ENCODE measurements at places on chromosomes 6 and 20.

- no peak for DNase-seq
Measured at GRCh38 chr6:157954150-157955117, 27.2 kb upstream of the SYNJ2 start.

GRCh38 chr6:2403546-2403945 is 158.1 kb upstream of the GMDS start:
- DNase-seq = no peak

DNA sequence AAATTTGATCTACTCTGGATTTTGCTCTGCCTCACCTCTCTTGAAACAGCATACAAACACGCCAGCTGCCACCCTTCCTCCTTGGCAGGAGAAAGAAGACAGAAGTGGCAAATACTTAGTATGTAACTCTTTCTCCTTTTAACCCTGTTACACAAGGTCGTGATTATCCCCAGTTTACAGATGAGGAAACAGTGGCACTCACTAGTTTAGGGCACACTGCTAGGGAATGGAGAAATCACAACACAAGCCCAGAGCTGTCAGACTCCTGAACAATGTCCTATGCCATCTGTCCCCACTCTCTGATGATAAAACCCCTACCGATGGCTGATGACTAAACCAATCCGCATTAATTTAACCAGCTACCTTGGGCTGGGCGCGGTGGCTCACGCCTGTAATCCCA is 79.7 kb downstream of the FGD2 start:
- DNase-seq = no peak

- DNase-seq = peak; percentile 80
Measured at GRCh38 chr6:121849477-121849876, 414.0 kb downstream of the GJA1 start.

DNA sequence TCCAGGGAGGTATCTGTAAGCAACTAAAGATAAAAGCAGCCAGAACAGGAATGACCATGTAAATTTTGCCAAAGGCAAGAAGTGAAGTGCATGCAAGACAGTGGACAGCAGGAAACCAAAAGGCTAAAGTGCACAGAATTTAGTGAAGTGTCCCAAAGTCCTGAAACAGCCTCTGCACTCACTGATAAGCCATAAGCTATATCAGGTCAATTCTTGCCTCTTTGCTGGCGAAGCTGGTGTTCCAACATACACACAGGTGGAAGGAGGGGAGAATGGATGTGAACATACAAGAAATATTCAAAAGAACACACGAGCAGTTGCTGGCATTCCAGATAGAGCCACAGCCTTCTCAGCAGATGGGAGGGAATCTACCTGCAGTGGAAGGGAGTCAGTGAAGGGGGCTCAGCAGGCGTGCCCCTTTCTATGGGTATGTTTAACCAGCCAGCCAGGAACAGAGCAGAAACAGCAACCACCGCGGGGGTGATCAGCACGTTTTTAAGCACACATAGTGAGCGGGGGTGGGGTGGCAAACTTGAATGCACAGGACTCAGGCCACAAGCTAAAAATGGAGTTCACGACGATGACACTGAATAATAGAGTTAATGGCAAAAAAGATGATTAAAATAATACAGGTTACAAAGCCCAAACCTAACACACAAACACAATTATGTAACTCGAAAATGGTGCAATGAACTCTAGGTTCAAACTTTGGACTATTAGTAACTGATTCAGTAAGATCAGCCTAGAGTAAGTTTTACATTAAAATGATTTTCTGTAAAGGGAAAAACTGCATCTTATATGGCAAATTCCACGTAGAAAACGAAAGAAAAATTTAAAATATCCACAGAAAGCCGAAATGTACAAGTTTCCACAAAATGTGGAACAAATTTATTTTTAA is 1.2 kb downstream of the ECI2 start:
- peak; percentile 19 for DNase-seq

- DNase-seq = no peak
Measured at GRCh38 chr20:56503916-56504315, 20.6 kb upstream of the FAM209A start.

DNA sequence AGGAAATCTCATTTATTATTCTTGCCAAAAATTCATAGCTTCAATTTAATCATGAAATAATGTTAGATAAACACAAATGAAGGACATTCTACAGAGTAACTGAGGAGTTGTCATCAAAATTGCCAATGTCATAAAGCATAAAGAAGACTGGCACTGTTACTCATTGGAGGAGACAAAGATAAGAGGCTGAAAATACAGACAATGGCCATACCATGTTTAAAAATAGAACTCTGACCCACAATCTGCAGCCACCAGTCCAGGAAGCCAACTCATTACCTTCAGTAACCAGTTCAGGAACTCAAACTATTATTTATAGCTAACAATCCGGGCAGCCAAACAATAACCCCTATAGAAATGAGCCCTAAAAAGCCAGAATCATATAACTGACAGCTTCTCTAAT is 795.6 kb downstream of the TENT5A start:
- DNase-seq = no peak

DNA sequence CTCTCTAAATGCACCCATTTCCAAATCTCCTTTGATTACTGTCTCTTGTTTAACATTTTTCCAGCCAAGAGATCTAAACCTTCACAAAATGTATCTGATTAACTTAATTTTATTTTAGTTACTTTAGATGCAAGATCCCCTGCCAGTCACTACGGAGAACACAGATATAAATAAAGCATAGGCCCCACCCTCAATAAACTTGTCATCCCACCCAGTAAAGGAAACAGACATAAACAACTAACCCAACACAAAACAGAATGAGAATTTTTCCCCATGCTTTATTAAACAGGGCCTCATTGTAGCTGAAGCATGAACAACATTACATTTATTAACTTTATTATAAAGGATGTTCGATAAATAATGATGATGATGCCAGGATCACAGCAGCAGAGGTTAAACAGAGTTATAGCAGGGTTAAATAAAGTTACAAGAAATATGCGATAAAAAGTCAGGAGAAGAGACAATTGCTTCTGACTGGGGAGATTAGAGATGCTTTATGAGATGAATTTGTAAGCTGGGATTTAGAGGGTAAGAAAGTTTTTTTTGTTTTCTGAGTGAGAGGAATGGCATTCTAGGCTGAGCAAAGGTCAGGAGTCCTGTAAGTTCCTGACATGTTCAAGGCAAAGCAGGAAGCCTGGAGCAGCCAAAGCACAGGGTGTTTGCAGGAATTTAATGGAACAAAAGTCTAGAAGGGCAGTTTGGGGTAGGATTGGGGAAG is 41.1 kb downstream of the TFAP2A start:
- DNase-seq = no peak

DNA sequence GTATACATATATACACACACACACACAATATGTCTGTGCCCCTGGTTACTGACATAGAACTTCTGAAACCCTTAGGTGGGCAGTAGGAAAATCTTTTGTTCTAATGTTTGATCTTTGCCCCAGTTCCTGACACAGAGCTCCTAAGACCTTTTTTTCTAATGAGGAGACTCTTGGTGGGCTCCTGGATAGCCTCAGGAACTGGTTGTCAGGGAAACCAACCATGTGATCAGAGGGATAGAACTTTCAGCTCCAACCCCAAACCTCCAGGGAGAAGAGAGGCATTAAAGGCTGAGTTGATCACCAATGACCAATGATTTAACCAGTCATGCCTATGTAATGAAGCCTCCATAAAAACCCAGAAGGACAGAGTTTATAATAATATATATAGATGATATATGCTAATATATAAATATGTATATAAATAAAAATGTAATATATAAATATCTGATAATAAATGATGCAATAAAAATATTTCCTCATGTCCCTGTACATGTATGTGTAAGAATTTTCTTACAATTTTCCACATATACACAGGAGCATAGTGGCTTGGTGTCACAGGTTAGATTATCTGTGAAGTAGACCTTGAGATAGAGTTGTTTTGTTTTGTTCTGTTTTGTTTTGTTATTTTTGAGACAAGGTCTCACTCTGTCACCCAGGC is 93.3 kb downstream of the GPX5 start:
- DNase-seq = no peak

- no peak for DNase-seq
Measured at GRCh38 chr20:18904624-18905023, 91.0 kb downstream of the SCP2D1 start.

- no peak for DNase-seq
Measured at GRCh38 chr6:149714442-149714841, 3.5 kb downstream of the LATS1 start.

DNA sequence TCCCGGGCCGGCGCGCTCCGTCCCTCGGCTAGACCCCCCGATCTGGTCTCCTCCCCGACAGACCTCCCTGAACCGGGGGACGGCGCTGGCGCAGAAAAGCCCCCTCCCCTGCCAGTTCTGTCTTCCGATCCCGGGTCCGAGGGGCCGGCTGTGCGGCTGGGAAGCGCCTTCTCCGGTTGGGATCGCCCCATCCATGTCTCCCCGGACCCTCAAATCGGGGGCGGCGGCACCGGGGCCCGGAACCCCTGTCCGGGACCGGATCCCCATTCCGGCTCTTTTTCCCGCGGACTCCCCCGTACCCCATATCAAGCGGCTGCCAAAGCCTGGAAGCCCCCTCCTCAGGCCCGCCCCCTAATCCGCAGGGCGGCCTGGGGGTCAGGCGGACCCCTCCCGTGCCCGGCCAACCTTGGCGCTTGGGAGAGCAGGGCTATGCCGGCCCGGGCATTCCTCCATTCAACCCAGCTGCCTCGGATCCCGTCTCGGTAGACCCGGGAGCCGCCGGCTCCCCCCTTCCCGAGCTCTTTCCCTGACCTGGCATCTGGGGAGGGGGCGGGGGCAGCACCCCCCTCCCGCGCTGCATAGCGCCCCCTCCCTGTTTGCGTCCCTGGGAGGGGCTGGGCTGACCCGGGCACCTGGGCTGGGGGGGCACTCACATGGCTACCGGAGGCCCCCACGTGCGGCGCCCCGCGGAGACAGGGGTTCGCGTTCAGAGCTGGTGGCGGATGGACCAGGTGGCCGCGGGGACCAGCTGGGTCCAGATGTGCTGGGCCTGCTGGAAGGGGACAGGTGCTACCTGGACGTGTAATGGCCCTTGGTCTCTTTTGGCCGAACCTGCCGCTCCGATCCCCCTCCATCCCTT is 643 bp downstream of the DLGAP4 start:
- DNase-seq = peak; percentile 28

DNA sequence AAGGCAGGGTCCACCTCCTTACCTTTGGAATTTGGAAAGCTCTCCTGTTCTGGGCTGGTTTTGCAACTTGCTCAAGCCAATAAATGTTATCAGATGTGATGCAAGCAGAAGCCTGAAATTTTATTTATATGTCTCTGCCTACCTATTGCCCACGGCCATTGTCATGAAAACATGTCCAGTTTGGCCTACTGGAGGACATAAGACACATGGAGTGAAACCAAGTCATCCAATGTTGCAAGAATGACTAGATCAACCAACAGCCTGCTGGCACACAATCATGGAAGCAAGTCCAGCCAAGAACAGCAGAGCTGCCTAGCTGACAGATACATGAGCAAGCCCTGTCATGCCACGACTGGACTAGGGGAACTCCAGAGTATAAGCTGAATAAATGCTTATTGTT is 56.7 kb upstream of the IRAK1BP1 start:
- DNase-seq = no peak

- no peak for DNase-seq
Measured at GRCh38 chr6:113315165-113315564, 542.0 kb upstream of the MARCKS start.

- DNase-seq = peak; percentile 41
Measured at GRCh38 chr20:34473262-34473883, 42.8 kb upstream of the DYNLRB1 start.

GRCh38 chr6:25682324-25682723 is 30.3 kb downstream of the SCGN start:
- no peak for DNase-seq

GRCh38 chr20:37714978-37715672 is 21.3 kb downstream of the CTNNBL1 start:
- no peak for DNase-seq

DNA sequence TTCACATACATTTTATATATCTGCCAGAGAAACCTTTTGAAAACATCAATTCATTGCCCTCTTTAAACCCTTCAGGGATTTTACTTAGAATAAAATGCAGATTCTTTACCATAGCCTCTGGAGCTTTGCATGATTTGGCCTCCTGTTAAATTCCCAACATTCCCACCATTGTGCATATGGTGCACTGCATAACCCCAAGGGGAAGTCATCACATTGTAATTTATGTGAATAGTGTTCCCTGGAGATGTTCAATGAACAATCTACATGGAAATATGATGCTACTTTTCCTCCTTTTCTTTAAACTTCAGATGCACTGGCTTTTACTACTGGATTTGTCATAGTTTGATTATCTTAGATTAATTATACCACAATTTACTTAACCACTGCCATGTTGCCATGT is 94.7 kb downstream of the PHF3 start:
- no peak for DNase-seq

GRCh38 chr6:75424618-75425548 is 68.7 kb downstream of the FILIP1 start:
- DNase-seq = no peak

- DNase-seq = no peak
Measured at GRCh38 chr6:148217921-148218320, 124.7 kb upstream of the SASH1 start.

DNA sequence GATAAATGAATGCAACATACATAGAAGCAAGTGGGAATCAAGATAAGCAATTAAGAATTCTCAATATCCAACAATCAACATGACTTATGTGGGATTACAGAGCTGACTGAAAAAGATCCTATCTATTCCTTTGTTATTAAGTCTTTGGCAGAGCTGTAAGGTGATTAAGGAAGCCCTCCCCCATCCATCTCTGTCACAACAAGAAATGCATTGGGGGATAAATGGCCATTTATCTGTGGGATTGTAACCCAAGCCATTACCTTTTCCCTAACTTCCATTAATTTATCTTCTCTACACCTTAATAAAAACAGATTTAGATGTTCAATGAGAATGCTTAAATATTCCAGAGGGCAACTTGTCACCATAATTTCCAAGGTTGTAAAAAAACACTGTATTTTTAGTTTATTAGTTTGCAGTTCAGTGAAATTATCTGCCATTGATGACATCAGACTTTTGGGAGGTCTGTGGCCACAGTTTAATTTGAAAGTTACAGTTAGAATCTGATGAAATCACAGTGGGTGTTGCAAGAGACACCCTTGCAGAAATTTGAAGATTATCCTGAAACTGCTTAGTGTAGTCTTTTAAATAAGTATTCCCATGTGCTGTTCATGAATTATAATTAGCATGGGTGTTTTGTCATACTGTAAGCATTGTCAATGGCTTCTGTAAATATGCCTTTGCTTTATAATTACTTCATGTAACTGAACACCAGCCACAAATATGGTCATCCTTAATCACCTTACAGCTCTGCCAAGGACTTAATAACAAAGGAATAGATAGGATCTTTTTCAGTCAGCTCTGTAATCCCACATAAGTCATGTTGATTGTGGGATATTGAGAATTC is 49.4 kb upstream of the FYN start:
- DNase-seq = no peak

All from HEK293T (cell line).